ENCODE measurements at places on chromosomes 7 and 10. TPM values are rescaled to one million over a fixed set of nuclear protein-coding genes. Genes with fewer than 3 reads are reported as not detected.

- no peak overlapping the region for H3K4me3 ChIP-seq
- no peaks in the 10 kb centered on the region for H3K36me3 ChIP-seq
- H3K27me3 ChIP-seq, result no peaks in the 10 kb centered on the region
- peak; percentile 40 for DNase-seq
Measured at GRCh38 chr7:50502947-50503346, 52.8 kb upstream of the FIGNL1 start.

- no peak overlapping the region for H3K4me3 ChIP-seq
- H3K27me3 ChIP-seq, result no peaks in the 10 kb centered on the region
- DNase-seq, result no peak
- no peak overlapping the region for H3K27ac ChIP-seq
- H3K4me1 ChIP-seq, result no peaks in the 10 kb centered on the region
Measured at GRCh38 chr10:109976681-109977080, 31.1 kb upstream of the ADD3 start.

DNA sequence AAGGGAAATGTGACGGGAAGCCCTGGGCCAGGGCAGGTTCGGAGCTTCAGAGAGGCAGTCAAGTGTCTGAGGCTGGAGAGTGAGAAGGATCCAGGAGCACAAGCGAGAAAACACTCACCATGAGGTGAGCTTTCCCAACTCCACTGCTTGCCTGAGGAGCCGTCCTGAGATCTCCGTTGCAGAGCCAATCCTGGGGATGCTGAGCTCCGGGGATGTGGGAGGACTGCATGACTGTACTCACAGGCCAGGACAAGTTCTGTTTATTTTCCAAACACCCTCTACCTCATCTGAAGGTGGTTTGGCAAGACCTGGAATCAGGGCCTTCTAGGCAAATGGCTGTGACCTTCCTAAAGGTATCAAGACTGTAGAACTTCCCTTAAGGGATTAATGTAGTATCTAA, 38.7 kb downstream of the GLI3 start:
- no peaks in the 10 kb centered on the region for H3K27me3 ChIP-seq
- no peak overlapping the region for H3K4me3 ChIP-seq
- H3K36me3 ChIP-seq, result no peaks in the 10 kb centered on the region
- no peak overlapping the region for H3K27ac ChIP-seq

DNA sequence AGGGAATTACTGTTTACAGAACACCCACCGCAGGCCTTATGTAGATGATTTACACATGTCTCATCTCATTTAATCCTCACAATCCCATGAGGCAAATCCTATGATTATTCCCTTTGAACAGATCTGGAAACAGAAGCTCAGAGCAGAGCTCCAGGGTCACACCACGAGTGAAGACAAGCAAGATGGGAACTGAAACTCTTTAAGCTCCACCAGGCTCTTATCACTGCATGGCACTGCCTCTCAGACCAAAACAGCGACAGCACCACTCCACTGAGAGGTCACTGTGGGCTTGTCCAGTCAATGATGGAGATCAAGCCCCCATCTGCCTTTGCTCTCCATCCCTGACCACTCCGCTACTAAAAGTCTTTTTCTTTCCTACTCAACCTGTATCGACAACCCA, 5.9 kb downstream of the GRID1 start:
- peaks cover 27% of the 10 kb centered on the region for H3K27me3 ChIP-seq
- H3K27ac ChIP-seq, result no peak overlapping the region
- peak; percentile 3 for DNase-seq
- no peaks in the 10 kb centered on the region for H3K36me3 ChIP-seq
- H3K4me1 ChIP-seq, result peaks cover 7% of the 10 kb centered on the region
- no peak overlapping the region for H3K4me3 ChIP-seq

DNA sequence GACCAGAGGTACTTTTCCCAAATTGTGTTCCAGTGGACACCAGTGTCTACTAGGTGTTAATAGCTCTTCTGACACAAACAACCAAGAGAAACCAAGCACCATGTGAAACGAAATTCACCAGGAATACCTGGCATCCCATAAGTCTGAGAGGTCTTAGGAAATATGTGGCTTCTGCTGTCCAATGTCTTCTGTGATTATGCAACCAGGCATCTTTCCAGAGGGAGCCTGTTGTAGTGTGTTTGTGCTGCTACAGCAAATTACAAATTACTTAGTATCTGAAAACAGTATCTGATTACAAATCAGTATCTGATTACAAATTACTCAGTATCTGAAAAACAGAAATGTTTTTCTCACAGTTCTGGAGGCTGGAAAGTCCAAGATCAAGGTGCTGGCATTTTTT, 133.6 kb upstream of the NPVF start:
- H3K36me3 ChIP-seq, result no peaks in the 10 kb centered on the region
- no peak for DNase-seq
- no peaks in the 10 kb centered on the region for H3K27me3 ChIP-seq
- H3K4me1 ChIP-seq, result no peaks in the 10 kb centered on the region

DNA sequence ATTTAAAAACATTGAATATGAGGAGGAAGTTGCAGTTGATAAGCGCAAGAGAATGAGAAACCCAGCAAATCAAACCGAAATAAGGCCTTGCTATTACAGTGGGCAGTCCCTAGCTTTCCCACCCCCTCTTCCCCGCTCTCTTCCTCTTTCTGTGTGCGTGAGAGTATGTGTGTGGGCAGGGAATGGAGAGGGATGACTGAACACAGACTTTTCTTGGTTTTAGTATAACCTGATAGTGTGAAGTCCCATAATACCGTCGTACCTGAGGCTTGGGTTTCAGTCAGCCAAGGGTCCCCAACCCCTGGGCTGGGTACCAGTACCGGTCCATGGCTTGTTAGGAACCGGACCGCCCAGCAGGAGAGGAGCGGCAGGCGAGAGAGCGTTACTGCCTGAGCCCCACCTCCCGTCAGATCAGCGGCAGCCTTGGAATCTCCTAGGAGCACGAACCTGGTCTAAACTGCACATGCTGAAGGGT, 255.3 kb downstream of the CELF2 start:
- peaks cover 92% of the 10 kb centered on the region for H3K36me3 ChIP-seq
- no peak for DNase-seq
- H3K27me3 ChIP-seq, result no peaks in the 10 kb centered on the region
- H3K4me3 ChIP-seq, result no peak overlapping the region
- H3K4me1 ChIP-seq, result peaks cover 9% of the 10 kb centered on the region

DNA sequence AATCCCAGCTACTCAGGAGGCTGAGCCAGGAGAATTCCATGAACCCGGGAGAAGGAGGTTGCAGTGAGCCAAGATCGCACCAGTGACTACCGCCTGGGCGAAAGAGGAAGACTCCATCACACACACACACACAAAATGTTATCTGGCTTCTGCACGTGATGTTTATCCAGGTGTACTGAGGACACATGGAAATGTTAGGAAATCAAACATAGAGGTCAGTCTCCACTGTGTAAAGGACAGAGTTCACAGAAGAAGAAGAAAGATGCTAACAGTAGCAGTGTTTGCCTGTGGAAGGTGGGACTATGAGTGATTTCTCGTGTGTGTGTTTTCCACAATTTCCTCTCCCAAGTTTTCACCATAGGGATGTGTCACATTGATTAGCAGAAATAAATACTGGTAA, 256.9 kb downstream of the ELMO1 start:
- no peak overlapping the region for H3K4me3 ChIP-seq
- no peaks in the 10 kb centered on the region for H3K27me3 ChIP-seq
- DNase-seq, result no peak
- H3K36me3 ChIP-seq, result peaks cover 9% of the 10 kb centered on the region
- H3K27ac ChIP-seq, result no peak overlapping the region
- peaks cover 2% of the 10 kb centered on the region for H3K4me1 ChIP-seq

- DNase-seq, result no peak
- no peak overlapping the region for H3K27ac ChIP-seq
- no peaks in the 10 kb centered on the region for H3K36me3 ChIP-seq
- H3K4me1 ChIP-seq, result no peaks in the 10 kb centered on the region
Measured at GRCh38 chr7:7054252-7054830, 128.0 kb upstream of the C1GALT1 start.

- H3K4me3 ChIP-seq, result no peak overlapping the region
- H3K27ac ChIP-seq, result no peak overlapping the region
- H3K27me3 ChIP-seq, result no peaks in the 10 kb centered on the region
- no peak for DNase-seq
Measured at GRCh38 chr7:135704698-135705097, 23.3 kb downstream of the SLC13A4 start.

DNA sequence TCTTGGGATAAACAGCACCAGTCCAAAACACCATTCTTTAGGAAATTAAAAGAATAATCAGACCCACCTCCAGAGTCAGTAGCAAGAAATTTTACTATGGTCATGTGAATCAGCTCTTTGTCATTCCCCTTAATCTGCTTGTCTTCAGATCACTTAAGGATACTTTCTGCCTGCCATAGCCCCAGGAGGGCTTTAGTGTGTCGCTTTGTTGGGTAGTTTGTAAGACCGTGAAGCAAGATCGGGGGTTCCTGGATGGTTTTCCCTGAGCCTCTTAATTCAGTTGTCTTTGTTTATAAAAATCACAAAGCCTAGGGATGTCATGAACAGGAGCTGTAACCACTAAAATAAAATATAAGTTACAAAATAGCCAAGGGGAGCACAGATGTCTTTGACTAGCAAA, 223.6 kb downstream of the RELN start:
- H3K27ac ChIP-seq, result no peak overlapping the region
- no peaks in the 10 kb centered on the region for H3K27me3 ChIP-seq
- no peak overlapping the region for H3K4me3 ChIP-seq
- H3K36me3 ChIP-seq, result no peaks in the 10 kb centered on the region
- no peaks in the 10 kb centered on the region for H3K4me1 ChIP-seq
- no peak for DNase-seq

DNA sequence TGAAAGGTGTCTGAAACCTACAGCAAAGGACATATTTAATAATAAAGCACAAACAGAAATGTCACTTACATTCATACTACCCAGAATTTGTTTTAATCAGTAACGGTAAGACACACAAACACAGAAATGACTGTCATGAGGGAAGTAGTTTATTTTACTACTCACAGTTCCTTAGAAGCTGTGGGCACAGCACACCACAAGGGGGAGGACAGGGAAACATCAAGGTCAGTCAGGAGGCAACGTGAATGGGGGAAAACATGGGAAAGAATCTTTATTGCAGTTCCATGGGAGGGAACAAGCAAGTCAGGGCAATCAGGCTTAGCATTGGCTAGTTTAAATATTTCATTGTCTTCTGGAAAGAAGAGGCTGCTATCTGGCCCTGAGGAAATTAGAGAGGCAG, 123.8 kb upstream of the PDSS1 start:
- no peaks in the 10 kb centered on the region for H3K4me1 ChIP-seq
- H3K36me3 ChIP-seq, result no peaks in the 10 kb centered on the region
- no peak overlapping the region for H3K4me3 ChIP-seq
- H3K27ac ChIP-seq, result no peak overlapping the region

GRCh38 chr7:112080978-112081377, 125.2 kb downstream of the DOCK4 start:
- H3K4me3 ChIP-seq, result peak overlapping the region; percentile 8
- peak overlapping the region; percentile 75 for H3K27ac ChIP-seq
- no peak for DNase-seq
- H3K4me1 ChIP-seq, result peaks cover 39% of the 10 kb centered on the region
- H3K27me3 ChIP-seq, result no peaks in the 10 kb centered on the region

GRCh38 chr7:142181211-142181610, 69.7 kb downstream of the MGAM2 start:
- no peak overlapping the region for H3K4me3 ChIP-seq
- no peaks in the 10 kb centered on the region for H3K27me3 ChIP-seq
- DNase-seq, result no peak
- no peaks in the 10 kb centered on the region for H3K36me3 ChIP-seq
- H3K27ac ChIP-seq, result no peak overlapping the region

- no peaks in the 10 kb centered on the region for H3K36me3 ChIP-seq
- no peak overlapping the region for H3K27ac ChIP-seq
- peak overlapping the region; percentile 69 for H3K4me3 ChIP-seq
Measured at GRCh38 chr10:103855852-103856796, 748 bp upstream of the SH3PXD2A start.

DNA sequence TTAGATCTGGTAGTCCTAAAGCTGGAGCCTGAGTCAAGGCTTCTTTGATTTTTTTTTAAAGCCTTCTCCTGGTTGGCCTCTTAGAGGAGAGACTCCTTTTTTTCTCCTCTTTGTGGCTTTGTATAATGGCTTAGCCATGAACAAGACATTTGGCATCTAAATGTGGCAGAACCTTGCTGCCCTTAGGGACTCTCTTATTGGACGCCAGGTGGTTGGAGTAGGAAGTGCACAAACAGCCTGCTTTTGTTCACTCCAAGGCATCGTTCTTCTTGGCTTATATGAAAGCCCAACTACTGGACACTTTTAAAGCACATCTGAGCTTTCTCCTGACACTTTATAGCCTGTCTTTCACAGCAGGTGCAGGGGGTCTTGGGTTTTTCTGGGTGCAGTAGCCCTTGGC, 25.0 kb downstream of the ZPBP start:
- no peak for DNase-seq
- H3K4me1 ChIP-seq, result peaks cover 8% of the 10 kb centered on the region
- no peak overlapping the region for H3K27ac ChIP-seq

GRCh38 chr7:89914711-89915110, 239.6 kb upstream of the STEAP1 start:
- H3K36me3 ChIP-seq, result no peaks in the 10 kb centered on the region
- H3K27me3 ChIP-seq, result no peaks in the 10 kb centered on the region

- peaks cover 16% of the 10 kb centered on the region for H3K27me3 ChIP-seq
- no peak for DNase-seq
- H3K4me3 ChIP-seq, result peak overlapping the region; percentile 53
- H3K4me1 ChIP-seq, result no peaks in the 10 kb centered on the region
- H3K36me3 ChIP-seq, result no peaks in the 10 kb centered on the region
Measured at GRCh38 chr7:32068411-32069101, 1.7 kb downstream of the PDE1C start.

GRCh38 chr7:81682873-81683272, 87.0 kb downstream of the HGF start:
- H3K4me3 ChIP-seq, result no peak overlapping the region
- H3K36me3 ChIP-seq, result no peaks in the 10 kb centered on the region
- no peak overlapping the region for H3K27ac ChIP-seq
- H3K27me3 ChIP-seq, result no peaks in the 10 kb centered on the region
- DNase-seq, result no peak

The NEUROD6 gene
- not detected for total RNA-seq

The ZNF425 gene
- 1.4 TPM for total RNA-seq

The HOXA13 gene
- not detected for total RNA-seq

The SFXN4 gene
- 20.8 TPM for total RNA-seq

The SH2D4B gene
- total RNA-seq, result 0.43 TPM

The HTRA1 gene
- 83.8 TPM for total RNA-seq

The AKR1C2 gene
- total RNA-seq, result 22.5 TPM

The PNLIPRP2 gene
- not detected for total RNA-seq

The HMX3 gene
- total RNA-seq, result not detected

The TRDMT1 gene
- total RNA-seq, result 9.2 TPM

The PAPSS2 gene
- total RNA-seq, result 210 TPM

The ITGA8 gene
- total RNA-seq, result 33.9 TPM
